Spinal cord (tissue), 10 donors: ENCODE measurements at places on chromosomes 1 and 21.
A peak's percentile ranks its signal among the peaks of the same experiment; 100 is the strongest.

GRCh38 chr1:73980324-73981040 lies 217.5 kb downstream of the LRRIQ3 start:
- DNase-seq: peak; percentile 25

- DNase-seq: no peak
These were observed 311.6 kb downstream of the NPHP4 start for GRCh38 chr1:5680600-5680999.

GRCh38 chr1:226565476-226565875 lies 16.9 kb downstream of the STUM start:
- DNase-seq: no peak

DNA sequence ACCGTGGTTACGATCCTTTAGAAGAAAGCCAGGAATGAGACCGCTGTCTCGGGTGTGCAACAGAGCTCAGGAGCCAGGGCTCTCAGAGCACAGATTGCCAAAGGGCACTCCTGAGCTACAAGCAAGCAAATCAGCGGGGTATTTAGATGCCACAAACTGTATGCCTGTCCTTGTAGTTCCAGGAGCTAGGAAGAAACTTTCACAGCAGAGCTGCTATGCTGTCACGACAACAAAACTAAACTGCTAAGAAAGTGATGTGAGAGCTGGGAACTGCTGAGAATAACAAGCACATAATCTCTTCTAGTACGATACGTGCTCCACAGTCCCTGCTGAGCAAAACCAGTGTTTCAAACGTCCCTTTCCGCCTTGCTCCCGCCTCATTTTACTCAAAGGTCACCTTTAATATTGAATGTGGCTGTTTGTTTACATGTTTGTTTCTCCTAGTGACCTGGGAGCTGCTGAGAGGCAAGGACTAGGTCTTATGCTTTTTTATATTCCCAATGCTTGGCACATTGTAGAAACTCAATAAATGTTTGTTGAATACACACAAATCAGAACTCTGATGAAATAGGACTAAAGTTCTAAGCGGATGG lies 14.7 kb downstream of the GREM2 start:
- DNase-seq: no peak

DNA sequence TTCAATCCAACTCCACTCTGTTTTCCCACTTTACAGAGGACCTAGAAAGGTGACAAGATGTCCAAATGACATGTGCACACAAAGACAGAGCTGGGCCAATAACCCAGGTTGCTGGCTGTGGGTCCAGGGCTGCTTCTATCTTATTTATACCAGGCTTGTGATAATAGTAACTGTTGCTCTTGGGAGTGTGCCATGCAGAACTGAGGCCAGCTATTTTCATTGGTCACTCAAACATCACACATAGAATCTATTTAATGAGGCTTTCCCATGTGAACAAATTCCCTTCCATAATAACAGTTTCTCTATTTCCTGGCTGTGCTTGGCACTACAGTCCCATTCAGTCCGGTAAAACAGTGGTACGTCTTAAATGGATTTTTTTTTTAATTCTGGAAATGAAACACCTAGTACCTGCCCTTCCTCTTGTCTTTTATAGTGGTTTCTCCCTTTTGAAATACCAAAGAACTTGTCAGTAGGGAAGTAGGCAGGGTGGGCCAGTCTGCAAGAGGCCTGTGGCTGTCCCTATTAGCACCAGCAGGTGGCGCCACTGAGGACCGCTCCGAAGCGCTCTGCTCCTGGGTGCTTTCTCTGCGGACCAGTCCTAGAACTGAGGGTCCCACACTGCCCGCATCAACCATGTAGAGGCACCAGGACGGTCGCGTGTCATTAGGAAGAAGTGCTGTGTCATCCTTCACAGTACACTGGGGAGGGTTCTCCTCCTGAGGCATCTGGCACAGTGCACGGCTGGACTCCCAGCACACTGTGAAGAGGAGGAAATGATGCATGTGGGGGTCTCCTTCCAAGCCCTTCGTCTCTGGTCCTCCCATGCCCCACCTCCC lies 52.1 kb downstream of the GPR161 start:
- no peak for DNase-seq

DNA sequence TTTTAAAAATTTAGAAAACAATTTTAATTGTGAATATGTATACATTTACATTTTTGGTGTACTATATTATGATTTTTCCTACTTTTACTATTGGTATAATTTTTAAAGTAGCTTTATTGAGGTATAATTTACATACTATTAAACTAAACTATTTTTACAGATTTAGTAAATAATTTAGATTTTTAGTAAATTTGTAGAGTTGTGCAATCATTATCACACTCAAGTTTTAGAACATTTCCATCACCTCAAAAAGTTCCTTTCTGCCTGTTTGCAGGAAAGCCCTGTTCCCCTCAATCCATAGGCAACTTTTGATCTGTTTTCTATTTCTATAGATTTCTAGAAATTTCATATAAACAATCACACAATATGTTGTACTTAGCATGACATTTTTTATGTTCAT lies 8.2 kb downstream of the PHTF1 start:
- DNase-seq: no peak

- DNase-seq: no peak
These were observed 35.7 kb upstream of the CLSTN1 start for GRCh38 chr1:9859281-9860014.

DNA sequence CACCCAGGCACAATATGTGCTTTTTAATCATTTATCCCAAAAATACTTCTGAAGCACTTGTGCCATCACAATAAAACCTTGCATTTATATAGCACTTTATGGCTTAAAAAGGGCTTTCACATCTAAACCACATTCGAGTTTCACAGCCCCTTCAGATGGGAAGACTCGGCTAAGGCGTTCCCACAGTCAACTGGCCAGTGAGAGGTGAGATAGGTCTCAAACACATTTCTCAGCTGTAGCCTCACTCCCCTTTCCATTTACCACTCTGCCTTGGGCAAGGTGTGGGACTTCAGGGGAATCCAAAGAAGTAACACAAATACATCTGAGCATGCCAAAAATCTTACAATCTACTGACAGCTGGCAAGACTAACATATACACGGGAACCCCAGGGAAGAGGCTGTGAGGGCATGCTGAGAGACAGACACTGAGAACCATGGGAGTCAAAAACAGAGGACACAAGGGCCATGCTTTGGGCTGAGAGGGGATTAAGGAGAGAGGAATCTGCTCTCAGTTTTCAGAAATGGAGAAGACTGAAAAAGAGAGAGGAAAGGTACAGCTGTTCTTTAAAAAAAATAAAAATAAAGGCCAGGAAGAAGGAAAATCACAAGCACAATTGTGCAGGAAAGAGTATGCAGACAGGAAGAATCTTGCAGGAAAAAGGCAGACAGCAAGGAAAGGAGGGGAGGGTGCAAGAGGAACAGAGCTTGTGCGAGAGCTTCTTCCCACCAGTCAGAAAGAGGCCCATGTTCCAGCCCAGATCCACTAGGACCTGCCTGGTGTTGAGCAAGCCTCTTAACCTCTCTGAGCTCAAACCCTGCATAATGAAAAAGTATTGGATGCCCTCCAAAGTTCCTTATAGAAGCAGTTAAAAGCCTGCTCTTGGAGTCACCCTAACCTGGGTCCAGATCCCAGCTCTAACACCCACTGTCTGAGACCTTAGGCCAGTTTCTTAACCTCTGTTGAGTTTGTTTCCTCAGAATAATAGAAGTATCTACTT lies 73.5 kb downstream of the JAK1 start:
- no peak for DNase-seq

DNA sequence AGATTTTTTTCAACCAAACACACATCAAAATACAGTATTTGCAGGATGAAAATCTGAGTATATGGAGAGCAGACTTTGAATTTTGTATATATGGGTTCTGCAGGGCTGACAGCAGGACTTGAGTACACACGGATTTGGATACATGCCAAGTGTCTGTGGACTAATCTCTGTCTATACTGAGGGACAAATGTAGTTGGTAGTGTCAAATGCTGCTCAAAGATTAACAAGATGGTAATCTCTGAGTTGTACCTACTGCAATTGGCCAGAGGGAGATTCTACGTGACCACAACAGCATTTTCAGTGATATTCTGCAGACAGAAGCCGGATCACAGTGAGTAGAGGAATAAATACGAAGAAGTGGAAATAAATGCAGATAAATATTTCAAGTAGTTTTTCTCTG lies 43.4 kb downstream of the SHCBP1L start:
- DNase-seq: no peak

- DNase-seq: peak; percentile 74
These were observed 56.2 kb upstream of the RASAL2 start for GRCh38 chr1:178037510-178038253.

DNA sequence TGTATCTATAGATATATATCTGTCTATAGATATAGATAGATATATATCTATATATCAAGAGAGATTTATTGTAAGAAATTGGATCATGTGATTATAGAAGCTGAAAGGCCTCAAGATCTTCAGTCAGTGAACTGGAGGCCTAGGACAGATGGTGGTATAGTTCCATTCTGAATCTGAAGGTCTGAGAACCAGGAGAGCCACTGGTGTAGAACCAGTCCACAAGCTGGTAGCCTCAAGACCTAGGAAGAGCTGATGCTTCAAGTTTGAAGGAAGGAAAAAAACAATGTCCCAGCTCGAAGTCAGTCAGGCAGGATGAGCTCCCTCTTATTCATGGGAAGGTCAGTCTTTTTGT lies 213.2 kb upstream of the JUN start:
- DNase-seq: no peak

- peak; percentile 37 for DNase-seq
These were observed 62.3 kb downstream of the RUNX1 start for GRCh38 chr21:34986561-34987500.

- no peak for DNase-seq
These were observed 219.4 kb downstream of the SLC35F3 start for GRCh38 chr1:234123867-234124266.

- no peak for DNase-seq
These were observed 165.4 kb downstream of the MRPL39 start for GRCh38 chr21:25441835-25442234.
